ENCODE measurements at places on chromosomes 11 and 22.

DNA sequence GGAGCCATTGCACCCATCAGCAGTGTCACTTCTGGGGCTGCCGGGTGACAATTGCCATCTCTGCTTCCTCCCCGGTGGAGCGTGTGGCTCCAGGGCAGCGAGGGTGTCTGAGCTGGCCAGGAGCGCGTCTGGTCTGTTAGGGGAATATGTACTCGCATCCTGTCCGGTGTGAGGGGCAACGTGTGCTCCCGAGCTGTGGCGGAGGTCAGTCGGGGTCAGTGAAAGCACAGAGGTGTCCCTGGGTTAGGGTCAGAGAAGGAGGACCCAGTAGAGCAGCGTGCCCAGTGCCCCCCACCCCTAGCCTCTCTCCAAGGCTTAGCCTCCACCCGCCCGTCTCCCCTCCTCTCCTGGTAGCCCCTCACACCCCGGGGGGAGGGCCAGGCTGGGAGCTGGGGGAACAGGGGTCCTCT, 1.5 kb downstream of the CLCF1 start:
- DNase-seq = no peak

DNA sequence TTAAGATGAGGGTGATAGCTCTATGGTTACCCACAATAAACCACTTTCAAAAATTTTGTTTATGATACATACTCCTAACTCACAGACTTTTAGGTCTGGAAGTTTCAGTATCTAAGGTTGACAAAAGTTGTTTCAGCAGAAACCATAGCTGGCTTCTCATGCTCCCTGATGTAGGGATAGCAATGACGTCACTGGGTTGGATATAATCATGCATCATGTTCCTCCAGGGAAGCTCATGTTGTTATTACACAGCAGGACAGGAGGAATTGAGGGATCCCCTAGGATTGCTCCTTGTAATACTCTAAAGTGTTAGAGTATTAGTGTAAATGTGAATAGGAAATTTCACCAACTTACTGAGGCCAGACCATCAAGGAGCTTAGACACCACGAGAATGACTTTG, 23.6 kb downstream of the APOL3 start:
- no peak for DNase-seq

DNA sequence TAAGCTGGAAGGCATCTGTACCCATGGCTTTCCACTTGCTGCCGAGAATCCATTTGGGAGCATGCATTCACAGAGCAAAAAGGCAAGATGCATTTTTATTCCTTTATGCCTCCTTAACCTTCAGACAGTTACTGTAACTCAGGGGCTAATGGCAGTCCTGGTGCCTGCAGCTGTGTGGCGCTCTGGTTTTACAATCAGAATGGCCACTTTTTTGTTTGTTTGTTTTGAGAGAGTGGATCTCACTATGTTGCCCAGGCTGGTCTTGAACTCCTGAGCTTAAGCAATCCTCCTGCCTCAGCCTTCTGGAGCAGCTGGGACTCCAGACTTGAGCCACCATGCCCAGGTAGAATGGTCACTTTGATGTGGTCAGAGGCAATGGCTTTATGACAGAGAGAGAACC, 101.8 kb downstream of the NAV2 start:
- DNase-seq = no peak

DNA sequence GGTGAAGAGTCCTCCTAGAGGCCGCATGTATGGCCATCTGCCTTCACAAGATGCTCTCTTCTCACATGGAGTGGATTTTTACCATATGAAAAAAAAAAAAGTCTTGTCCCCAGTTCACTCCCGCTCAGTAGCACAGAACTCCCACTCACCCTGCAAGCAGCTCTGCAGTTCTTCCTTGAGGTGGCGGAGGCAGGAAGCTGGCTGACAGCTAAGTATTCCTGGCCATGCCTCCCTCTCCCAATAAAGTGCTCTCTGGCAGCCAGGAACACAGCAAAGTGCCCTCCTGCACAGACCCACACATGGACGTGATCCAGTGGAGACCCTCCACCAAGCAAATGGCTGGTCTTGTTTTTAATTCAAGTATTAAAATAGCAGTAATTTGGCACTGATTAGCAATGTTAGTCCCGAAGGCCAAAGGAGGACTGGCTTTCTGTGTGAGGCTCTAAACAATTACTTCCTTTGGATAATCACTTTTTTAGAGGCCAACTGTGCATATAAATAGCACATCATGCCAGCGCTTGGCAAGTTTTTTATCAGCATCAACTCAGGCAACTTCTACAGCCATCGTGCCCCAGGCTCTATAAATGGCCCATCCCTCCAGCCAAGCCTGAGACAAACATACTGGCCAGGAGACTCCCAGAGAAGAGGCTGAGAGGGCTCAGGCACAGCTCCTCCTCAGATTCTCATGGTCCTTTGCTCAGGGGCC, 413.6 kb downstream of the OPCML start:
- DNase-seq = no peak

GRCh38 chr11:74268456-74268855, 43.0 kb downstream of the P4HA3 start:
- no peak for DNase-seq

- DNase-seq = no peak
These were observed 39.0 kb upstream of the AMOTL1 start for GRCh38 chr11:94728966-94729751.

DNA sequence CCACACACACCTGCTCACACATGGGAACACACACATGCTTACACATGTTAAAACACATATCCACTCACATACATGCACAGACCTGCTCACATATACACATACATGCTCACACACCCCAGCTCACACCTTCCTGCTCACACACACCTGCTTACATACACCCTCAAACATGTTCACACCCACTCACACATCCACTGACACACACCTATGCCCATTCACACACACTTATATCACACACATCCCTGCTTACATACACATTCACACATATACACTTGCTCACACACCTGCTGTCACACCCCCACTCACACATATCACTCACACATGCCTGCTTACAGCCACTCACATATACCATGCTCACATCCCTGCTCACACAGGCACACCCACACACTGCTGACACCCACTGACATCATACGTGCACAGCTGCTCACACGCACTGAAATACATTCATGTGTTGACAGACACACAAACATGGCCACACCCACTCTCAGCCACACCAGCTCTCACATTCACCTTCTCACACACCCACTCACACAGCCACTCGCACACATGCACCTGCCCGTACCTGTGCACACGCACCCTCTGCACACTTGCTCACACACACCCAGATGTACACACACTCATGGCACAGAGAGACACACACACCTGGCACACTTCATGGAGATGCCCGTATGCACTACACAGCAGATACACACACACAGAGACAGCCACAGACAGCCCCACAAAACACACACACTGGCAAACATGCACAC, 5.7 kb upstream of the MYBPC3 start:
- no peak for DNase-seq
